ENCODE measurements at places on chromosomes 2 and 18.

DNA sequence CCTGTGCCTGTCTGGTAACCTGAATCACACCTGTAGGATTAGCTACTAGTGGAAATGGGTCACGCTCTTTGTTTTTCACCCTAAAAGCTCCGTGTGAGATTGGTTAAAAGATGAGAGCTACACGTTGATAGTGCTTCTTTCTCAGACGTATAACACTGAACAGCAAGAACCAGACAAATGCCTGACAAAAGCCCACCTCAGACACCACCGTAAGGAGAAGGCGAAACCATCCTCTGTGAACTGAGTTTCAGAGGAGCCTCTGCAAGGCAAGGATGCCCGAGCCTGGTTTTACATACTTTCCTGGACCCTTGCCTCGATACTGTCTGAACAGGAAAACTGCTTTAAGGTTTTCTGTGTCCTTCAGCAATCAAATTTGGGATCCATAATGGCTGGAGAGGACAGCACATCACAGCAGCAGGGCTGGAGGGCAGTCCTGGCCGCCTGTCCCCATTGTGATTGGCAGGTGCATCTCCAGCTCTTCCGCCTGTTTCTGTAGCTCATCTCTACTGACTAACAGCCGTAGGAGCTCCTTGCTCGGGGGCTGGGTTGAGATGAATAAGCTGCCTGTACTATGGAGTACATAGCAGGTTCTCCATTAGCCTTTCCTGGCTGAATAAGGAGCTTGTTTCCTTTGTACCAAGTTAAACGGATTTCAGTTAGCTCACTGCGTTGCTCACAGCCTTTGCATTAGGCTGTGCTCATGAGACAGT is 155.5 kb downstream of the MYT1L start:
- no peak for DNase-seq

- DNase-seq = no peak
Measured at GRCh38 chr2:19224011-19224410, 134.4 kb downstream of the OSR1 start.

GRCh38 chr2:39568561-39569006 is 97.1 kb upstream of the TMEM178A start:
- DNase-seq = no peak

DNA sequence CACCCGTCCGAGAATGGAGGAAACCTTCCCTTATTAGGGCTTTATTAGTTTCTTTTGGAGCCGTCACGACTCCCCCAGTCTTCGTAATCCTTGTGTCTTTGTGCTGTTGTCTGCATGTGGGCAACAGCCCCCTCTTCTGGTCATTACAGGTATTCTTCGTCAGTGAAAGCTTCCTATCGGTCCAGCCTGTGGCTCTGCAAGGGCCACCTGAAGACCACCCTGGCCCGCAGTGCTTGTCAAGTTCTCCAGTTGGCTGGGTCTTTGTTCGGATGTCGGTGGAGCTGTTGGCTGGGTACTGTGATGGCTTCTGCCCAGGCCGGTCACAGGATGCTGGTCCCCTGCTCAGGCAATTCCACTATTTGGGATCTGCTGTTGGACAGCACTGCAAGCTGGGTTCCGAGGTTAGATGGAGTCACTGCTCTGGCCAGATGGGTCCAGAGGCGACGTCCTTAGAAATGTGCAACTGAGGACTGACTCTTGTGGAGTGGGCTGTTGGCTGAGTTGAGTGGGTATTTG is 19.2 kb downstream of the E2F6 start:
- no peak for DNase-seq

DNA sequence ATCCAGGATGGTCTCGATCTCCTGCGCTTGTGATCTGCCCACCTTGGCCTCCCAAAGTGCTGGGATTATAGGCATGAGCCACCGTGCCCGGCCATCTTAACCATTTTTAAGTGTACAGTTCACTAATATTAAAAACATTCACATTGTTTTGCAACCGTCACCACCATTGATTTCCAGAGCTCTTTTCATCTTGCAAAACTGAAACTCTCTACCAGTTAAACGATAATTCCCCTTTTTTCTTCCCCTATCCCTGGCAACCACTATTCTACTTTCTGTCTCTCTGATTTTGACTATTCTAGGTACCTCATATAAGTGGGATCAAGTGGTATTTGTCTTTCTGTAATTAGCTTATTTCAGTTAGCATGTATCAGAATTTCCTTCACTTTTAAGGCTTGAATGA is 16.8 kb upstream of the NEUROD1 start:
- DNase-seq = no peak

All from posterior cingulate gyrus (tissue), 11 donors.